PC-9 (cell line): ENCODE measurements at places on chromosomes 3 and 15.

DNA sequence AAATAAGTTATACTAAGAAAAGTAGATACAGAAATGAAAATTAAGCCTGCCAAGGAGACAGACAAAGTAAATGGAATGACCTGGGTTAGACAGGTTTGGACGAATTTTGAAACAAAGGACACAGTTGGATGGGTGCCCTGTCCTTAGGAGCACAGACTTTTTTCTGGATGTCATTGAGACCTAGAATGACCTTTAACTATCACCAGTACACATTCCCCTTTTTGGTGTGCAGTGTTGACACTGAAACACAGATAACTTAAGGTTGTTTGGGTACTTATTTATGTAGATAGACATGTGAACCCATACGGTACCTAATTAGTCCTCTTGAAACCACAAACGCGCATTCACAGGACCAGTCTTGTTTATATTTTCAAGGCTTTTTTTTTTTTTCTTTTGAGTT, 86.7 kb downstream of the PPARG start:
- no peaks in the 10 kb centered on the region for H3K27me3 ChIP-seq
- no peak overlapping the region; the same call in 1 of the 2 replicates for H3K27ac ChIP-seq
- H3K4me3 ChIP-seq = no peak overlapping the region
- peaks cover 66% of the 10 kb centered on the region for H3K36me3 ChIP-seq

- H3K27me3 ChIP-seq = no peaks in the 10 kb centered on the region
- no peaks in the 10 kb centered on the region for H3K36me3 ChIP-seq
- no peak overlapping the region for H3K4me3 ChIP-seq
Observed at GRCh38 chr15:29688506-29689286, 133.6 kb downstream of the TJP1 start.

GRCh38 chr15:57460208-57460816, 84.0 kb downstream of the CGNL1 start:
- DNase-seq = no peak
- H3K36me3 ChIP-seq = no peaks in the 10 kb centered on the region
- H3K4me1 ChIP-seq = peaks cover 21% of the 10 kb centered on the region
- no peak overlapping the region for H3K4me3 ChIP-seq

DNA sequence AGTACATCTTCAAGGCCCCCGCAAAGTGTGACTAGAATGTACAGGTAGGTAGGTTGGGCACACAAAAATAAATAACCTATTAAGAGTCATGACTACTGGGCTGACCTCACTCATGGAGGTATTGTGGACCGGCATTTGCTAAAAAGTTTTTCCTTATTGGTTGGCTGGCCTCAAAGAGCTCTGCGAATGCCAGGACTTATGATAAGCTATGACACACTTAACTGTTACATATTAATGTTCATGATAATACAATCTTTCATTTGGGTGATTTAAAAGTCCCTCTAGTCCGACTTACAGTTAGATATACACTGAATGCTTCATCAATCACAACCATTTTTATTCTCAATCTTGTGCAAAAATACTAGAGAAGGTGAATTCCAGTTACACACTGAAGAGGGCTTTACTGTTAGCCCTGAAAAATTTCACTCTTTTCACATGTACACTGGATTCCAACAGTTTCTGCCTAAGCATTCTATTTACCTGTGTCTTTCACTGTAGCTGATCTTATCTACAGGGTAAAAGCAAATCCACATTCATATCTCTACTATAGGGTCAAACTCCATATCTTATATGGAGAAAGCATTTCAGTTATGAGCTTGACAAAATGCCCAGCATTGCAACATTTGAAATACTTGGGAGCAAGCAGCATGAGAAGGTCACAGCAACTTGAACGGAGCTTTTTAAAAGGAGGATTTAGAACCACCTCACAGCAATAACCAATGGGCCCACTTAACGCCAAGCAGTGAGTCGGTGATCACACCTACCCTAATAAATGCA, 329.1 kb downstream of the FOXP1 start:
- H3K27ac ChIP-seq = no peak overlapping the region
- no peaks in the 10 kb centered on the region for H3K27me3 ChIP-seq
- no peak for DNase-seq
- no peaks in the 10 kb centered on the region for H3K36me3 ChIP-seq

GRCh38 chr15:40415226-40415625, 9.6 kb downstream of the IVD start:
- no peak overlapping the region for H3K27ac ChIP-seq
- no peaks in the 10 kb centered on the region for H3K27me3 ChIP-seq
- H3K4me1 ChIP-seq = peaks cover 4% of the 10 kb centered on the region
- no peak overlapping the region for H3K4me3 ChIP-seq
- no peak for DNase-seq

- no peak overlapping the region for H3K4me3 ChIP-seq
- no peak for DNase-seq
- H3K27ac ChIP-seq = no peak overlapping the region
Observed at GRCh38 chr3:59996056-59996455, 946.2 kb upstream of the CFAP20DC start.
